ENCODE measurements at places on chromosomes 2 and 18.
A peak's percentile ranks its signal among the peaks of the same experiment; 100 is the strongest.

DNA sequence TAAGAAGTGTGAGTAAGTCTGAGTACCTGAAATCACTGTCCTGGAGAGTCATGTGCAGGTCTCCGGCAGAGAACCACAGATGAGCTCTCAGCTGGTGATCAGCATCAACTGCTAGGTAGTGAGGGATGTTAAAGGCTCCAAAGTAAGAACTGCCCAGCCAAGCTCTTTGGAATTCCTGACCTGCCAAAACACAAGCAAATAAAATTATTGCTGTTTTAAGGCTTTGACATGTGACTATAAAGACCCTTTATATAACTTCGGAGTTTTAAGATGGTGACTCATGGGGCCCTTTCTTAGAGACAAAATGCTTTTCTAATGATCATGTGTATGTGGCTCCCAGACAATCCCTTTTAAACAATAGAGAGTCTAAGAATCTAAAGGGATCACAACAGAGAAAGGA is 855.7 kb downstream of the TRIB2 start:
- no peak for DNase-seq

- DNase-seq, result no peak
Observed at GRCh38 chr2:161355983-161356382, 47.8 kb downstream of the PSMD14 start.

DNA sequence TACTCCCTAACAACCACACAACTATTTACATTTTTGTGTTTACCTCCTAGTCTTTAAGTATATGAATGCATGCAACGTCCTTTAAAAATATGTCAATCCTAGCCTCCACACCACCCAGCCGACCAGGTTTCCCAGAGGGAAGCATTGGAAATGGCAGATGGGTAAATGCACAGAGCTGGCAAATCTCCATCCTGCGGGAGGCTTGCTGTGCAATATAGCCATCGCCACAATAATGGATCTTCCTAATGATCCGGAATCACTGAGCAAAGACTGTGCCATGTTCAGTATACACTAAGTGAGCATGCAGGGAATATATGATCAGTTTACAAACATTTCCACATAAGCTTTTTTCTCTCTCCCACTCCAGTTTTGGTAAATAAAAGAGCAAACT is 131.8 kb downstream of the NEDD4L start:
- DNase-seq, result no peak

GRCh38 chr2:127052771-127053691 is 53.9 kb downstream of the BIN1 start:
- DNase-seq, result no peak

DNA sequence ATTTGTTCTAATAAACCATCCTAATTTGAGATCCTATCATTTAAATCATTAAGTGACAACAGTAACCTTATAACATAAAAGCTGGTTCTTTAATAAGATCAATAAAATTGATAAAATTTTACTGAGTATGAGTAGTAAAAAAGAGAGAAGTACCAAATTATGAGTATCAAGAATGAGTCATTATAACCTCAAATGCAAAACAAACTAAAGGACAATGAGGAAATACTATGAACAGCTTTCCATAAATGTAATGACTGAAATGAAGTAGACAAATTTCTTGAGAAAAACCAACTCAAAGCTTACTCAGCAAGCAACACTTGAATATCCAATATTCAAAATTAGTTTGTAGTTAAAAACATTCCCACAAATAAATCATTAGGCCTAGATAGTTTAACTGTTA is 433.0 kb downstream of the ZEB2 start:
- DNase-seq, result no peak

GRCh38 chr2:98460573-98461497 is 16.2 kb downstream of the INPP4A start:
- DNase-seq, result no peak

- DNase-seq, result peak; percentile 82
Observed at GRCh38 chr2:65367524-65367923, 64.9 kb downstream of the SPRED2 start.

DNA sequence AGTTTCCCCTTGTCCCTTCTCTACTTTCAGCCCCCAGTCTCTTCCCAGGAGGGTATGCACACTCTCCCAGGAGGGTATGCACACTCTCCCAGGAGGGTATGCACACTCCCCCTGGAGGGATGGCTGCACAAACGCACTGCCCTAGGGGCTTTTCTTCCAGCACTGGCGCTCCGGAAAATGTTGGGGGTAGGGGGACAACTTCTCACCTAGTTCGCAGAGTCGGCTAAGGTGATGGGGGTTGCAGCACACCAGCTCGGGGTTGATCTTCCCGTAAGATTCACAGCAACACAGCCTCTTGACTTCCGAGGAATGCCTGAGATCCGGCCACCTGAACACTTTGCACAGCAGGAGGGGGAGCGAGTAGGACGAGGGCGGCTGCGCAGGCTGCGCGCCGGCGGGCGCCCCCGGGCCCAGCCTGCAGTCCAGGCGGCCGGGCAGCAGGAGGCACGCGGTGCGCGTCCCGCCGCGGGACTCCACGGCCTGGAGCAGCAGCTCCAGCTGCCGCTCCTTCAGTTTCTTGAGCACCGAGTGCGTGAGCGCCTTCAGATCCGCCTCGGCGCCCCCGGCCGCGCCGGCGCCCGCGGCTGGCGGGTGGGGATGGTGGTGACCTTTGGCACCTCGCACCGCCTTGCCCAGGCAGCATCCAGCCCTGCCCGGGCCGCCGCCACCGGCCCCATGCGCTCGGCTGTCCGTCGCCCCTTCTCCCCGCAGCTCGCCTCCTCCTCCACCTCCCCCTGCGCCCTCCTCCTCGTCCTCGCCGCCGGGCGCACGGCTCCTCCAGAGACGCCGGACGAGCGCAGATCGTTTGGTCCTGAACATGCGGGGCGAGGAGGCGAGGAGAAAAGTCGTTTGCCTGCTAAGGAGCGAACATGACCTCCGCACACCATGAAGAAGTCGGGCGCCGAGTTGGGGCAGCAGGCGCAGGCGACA is 894 bp downstream of the SMAD7 start:
- DNase-seq, result peak; percentile 49

DNA sequence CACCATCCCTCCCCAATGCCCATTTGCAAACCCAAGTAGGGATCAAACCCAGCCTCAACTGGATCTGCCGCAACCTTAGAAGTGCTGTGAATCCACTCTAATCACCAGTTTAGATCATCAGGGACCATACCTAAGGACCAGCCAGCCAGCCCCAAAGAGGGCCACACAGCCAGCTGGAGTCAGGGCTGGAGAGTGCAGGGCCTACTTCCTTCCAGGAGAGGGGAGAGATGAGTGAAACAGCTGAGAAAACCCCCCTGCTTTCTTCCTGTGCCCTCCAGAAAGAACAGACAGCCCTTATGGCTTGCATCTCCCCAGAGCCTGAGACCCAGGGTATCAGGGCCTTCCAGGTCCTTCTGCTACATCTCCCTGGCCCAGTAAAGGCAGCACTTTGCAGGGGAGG is 25.8 kb downstream of the YPEL5 start:
- no peak for DNase-seq

DNA sequence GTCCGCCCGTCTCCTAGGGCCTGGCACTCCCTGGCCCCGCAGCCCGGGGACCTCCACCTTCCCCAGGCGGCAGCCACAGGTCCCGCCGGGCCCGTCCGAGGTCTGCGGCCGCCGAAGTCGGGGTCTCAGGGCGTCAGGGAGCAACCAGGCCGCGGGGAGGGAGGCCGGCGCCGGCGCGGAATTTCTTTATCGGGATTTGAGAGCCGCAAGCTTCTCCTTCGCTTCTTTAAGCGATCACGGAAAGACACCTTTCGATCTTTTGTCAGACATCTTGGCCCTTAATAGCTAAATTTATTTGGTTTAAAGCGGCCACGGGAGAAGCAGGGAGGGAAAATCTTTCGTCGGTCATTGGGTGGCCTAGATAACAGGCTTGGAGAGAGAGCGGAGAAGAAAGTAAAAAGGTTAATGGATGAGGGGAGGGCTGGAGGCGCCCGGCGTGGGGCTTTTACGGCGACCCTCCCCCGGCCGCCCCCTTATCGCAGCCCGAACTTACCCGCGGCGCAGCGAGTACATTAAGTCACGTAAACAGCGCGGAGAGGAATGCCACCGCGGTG is 4.3 kb upstream of the GATA6 start:
- DNase-seq, result no peak

DNA sequence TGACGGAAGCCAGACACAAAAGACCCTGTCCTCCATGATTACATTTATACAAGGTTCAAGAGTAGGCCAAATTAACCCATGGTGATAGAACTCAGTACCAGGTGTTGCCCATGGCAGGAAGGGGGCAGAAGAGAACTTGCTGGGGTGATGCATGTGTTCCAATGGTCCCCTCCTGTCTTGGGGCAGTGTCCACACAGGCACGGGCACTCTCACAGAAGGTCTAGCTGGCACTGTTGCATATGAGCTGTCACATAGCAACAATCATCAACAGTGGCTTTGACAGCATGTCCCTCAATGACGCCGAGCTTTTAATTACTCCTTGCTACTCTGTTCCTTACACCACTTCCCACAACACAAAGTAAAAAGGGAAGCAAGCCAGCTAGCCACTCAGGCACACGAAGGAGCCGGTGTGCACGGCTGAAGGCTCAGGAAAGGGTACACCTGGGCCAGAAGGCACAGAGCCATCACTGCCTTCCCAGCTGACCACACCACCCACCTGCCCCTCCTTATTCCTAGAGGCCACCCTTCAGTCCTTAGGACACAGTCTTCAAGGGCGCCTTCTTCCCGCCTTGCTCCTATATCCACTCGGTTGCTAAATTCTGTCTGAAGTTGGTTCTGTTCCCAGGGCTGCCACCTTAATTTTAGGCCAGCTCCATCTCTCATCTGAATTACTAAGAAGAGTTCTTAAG is 28.9 kb downstream of the RPL31 start:
- no peak for DNase-seq

DNA sequence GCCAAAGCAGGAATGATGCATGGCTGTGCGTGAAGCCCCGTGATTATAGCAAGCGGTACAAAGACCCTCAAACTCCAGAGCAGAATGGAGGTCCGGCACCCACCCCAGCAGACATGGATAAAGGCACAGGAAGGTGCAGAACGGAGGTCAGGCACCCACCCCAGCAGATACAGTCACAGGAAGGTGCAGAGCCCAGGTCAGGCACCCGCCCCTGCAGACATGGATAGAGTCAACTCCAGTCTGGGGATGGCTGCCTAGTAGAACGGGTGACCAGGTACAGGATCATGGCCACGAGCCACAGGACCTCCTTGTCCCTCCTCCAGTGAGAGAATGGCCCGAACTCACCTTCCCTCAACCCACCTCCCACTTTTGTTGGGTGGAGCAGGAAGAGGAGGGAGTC is 318.3 kb upstream of the SALL3 start:
- no peak for DNase-seq

DNA sequence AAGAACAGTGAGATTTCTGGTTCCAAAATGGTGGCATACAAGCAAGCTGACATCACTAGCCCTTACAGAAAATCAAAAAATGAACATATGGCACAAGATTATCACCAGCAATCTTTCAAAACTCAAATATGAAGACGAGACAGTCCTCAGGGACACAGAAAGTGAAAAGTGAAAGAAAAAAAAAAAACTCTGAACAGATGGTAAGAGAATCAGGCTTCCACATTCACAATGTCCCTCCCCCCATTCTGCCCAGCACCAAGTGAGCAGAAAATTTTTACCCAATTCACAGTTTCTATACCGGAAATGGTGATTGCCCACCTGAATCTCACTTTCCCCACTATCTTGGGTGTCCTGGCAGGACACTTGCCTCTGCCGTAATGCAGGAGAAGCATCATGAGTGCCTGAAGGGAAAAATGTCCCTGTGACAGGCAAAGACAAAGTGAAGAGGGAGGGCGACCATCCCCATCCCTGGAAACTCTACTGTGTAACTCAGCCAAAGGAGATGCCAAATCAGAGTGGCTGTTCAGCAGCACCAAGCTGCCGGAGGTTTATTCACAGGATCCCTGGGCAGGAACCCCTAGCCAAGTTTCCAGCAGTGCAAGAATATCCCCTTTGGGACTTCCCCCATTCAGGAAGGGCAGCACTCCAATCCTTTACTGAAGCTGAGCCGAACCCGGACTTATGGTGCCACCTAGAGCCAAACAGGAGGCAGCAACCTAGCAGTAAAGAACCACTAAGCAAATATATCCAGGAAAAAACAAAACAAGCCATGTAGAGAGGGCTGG is 312.2 kb downstream of the LRATD1 start:
- peak; percentile 21 for DNase-seq

GRCh38 chr18:59876310-59876626 is 23.5 kb upstream of the PMAIP1 start:
- DNase-seq, result no peak

DNA sequence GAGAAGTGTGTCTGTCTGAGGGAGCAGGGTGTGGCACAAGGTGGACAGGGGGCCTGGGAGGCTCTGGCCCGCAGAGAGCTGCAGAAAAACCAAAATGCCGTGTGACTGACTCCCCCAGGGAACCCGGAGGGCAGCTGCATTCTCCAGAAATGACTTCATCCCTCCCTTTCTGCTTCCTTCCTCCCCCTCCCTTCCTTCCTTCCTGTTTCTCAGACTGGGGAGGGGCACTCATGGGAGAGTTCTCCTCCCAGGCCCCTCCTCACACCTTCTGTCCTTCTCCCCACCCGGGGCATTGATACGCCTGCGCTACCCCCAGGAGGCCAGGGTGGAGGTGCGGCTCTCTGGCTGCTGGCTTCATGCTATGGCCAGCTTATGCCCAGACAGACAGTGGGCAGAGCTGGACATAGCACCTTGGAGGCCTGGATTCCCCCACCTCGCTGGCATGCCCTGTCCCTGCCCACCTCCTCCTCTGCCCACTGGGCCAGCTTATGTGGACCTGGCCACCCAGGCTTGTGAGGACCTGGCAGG is 8.2 kb upstream of the GPR17 start:
- peak; percentile 77 for DNase-seq

DNA sequence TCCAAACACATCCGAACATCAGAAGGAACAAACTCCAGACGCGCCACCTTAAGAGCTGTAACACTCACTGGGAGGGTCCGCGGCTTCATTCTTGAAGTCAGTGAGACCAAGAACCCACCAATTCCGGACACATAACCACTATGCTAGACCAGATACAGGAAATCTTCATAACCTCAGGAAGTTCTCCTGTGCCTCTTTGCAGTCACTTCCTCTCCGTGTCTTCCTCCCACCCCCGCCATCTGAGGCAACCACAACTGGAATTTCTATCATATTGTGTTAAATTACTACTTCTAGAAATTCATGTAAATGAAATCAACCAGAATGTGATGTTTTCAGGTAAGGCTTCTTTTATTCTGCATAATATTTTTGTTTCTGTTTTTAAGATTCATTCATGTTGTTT is 631.0 kb upstream of the NXPH2 start:
- no peak for DNase-seq

DNA sequence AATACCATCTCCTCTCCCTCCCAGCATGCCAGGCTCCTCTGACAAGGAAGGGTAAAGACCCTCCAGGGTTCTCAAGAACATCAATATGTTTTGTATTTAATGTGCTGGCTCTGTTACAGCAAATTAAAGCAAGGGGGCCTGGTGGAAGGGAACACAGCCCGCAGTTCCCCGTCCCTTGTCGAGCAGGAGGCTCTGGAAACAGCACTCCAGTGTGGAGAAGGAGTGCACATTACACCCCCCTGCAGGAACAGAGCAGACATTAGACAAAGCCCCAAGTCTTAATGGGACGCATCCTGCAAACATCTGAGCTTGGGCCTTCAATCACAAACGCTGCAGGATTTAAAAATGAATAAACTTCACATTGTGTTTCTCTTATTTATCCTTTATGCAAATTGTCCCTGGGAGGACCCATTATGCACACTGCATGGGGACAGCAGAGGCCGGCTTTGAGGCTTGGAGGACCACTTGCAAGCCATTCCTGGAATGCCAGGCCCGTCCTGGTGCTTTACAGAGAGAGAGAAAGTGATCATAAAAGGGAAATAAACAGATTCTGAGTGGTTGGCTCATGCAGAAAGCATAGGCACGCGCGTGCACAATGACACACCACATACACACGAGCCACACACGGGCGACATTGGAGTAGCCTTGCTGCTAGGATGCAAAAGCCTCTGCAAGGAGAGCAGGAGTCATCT is 328.7 kb downstream of the SMAD2 start:
- no peak for DNase-seq

GRCh38 chr2:233244818-233245217 is 6.7 kb upstream of the ATG16L1 start:
- peak; percentile 25 for DNase-seq

Measured in RCC 7860 (cell line).